Kidney tubule cell (primary cell): ENCODE measurements at places on chromosomes 6 and 20.
A peak's percentile ranks its signal among the peaks of the same experiment; 100 is the strongest.

GRCh38 chr6:36755435-36756348 lies 58.1 kb downstream of the RAB44 start:
- DNase-seq: peak; percentile 97

- peak; percentile 38 for DNase-seq
Measured at GRCh38 chr6:137217801-137218472, 1.2 kb downstream of the IFNGR1 start.

DNA sequence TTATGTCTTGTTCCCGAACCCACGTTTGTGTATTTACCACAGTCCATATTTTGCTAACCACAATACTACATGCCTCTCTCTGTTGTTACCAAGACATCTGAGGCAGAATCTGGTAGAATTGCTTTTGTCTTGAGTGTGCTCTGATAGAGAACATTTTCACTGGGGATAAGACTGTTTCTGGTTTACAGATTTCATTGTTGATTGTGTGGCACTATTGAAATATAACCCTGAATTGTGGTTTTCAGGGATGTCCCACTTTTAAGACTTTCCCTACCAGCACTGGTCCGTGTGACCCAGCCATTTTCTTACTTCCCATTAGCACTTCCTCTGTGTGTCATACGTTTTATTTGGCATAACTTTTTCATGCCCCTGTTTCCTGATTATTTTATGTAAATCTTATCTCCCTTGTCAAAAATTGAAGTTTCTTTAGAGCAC lies 12.2 kb downstream of the NCOA7 start:
- DNase-seq: no peak

DNA sequence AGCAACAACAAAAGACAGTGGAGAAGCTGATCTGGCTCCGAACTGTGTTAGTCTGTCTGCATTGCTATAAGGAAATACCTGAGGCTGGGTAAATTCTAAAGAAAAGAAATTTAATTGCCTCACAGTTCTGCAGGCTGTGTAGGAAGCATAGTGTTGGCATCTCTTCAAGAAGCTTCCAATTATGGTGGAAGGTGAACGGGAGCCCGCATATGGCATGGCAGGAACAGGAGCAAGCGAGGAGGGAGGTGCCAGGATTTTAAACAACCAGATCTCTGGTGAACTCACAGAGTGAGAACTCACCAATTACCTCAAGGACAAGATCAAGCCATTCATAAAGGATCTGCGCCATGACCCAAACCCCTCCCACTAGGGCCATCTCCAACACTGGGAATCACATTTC lies 293.5 kb downstream of the SMOC2 start:
- DNase-seq: no peak

GRCh38 chr6:128560966-128561365 lies 40.6 kb upstream of the PTPRK start:
- DNase-seq: no peak

DNA sequence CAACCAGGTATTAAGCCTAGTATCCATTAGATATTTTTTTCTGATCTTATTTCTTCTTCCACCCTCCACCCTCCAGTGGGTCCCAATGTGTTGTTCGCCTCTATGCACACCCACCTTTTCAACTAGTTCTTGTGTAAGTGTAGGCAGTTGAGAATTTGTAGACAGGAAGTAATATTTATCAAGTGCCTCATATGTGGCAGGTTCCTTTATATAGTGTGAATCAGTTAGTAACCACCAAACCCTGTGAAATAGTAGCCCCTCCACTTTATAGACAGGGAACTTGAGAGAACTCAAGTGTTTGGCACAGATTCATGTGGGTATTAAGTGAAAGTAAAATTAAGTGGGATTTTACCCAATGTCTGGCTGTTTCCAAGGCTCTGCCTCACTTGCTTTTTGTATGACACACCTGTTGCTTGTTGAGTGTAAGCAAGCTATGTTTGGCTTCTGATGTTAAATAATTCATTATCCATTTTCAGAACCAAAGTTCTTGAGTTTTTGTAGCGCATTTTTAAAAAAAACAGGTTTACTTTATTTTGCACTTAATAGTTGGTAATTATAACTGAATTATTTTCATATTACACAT lies 24.8 kb downstream of the AFDN start:
- DNase-seq: peak; percentile 64

GRCh38 chr6:169095153-169095552 lies 158.5 kb downstream of the THBS2 start:
- DNase-seq: no peak

GRCh38 chr20:33835615-33836172 lies 24.5 kb downstream of the CHMP4B start:
- no peak for DNase-seq

DNA sequence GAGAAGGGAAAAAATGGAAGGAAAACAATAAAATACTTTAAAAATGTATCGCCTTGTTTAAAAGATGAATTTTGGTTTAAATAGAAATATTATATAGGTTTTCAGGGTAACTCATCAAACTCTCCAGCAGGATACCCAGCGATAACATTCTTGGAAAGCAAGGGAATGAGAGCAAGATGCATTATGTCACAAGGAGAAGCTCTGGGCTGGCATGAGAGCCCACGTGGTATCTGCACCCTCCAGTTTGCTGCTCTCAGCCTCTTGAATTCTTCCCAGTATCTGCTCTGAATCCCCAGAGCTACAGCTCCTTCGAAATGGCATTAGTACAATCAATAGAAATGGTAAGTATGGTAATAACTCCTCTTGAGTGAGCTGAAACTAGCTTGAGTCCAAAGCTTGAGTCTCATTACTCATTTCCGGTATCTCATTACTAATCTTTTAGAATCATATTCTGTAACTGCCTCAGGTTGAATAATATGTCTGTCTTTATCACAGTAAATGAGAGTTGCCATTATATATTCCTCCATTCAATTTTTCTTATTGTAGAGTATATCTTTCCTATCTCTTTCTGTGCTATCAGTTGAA lies 4.9 kb upstream of the TMEM242 start:
- DNase-seq: no peak

DNA sequence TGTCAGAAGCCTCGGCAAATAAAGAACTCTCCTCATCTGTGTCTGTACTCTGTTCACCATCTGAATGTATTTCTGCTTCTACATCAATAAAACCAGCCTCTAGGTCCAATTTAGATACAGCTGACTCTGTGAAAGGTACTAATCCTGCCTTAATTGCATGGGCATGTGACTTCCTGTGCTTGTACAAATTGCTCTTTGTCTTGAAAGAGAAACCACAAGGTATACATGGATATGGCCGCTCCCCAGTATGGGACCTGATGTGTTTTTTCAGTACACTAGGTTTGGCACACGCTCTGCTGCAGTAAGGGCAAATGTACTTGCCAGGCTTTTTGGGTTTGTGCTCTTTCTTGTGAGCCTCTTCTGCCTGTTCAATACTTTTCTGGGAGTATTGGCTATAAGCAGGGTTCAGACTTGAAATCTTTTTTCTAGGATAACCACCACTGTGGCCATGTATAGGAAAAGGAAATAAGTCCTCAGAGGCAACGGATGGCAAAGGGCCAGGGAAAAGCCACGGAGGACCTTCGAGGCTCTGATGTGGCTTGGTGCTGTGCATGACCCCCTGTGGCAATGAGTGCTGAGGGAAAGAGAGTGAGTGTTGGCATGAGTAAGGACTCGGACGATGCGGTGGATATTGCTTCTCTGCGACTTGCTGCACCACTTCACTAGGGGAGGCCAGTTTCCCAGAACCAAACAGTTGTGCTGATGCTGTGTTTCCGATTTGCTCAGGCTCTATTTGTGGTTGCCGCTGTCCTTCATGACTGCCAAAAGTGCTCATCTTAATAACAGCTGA lies 170.9 kb downstream of the HIVEP2 start:
- no peak for DNase-seq

DNA sequence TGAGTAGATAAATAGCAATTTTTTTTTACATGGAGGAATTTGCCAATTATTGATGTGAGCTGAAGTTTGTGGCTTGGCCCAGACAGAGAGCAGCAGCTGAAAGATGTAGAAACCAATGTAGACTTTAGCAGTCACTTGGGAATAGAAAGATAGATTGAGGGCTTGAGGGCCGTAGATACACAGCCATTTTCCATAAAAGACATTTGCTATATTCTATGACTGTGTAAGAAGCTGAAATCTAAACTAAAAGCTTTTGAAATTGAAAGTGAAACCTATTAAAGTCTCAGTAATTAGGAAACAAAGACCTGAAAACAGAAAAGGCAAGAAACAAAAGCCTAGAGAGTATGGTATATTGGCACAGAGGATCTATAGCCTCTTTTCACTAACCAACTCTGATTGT lies 332.7 kb downstream of the CENPW start:
- no peak for DNase-seq

GRCh38 chr20:42792052-42792451 lies 397.7 kb downstream of the PTPRT start:
- no peak for DNase-seq

- no peak for DNase-seq
Measured at GRCh38 chr6:11245381-11246256, 13.2 kb upstream of the NEDD9 start.

DNA sequence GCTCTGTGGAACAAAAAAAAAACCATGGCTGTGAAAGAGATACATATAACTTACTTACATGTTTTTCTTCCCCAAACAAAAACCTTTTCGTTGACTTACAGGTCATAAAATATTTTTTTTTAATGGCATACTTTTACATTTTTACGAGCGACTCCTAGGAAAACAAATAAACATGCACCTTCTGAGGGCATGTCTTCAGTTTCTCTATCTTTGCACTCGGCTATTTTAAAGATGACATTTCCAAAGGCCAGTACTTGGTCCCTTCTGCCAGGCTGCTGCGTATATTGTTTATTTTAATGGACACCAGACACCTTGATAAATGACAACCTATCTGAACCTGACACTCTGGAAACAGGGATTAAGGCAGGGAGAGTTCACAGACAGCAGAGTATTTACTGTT lies 49.4 kb downstream of the PIGU start:
- DNase-seq: no peak

GRCh38 chr20:19317237-19318069 lies 105.0 kb downstream of the SLC24A3 start:
- no peak for DNase-seq

- DNase-seq: peak; percentile 6
Measured at GRCh38 chr6:22709803-22710202, 140.4 kb downstream of the HDGFL1 start.

- no peak for DNase-seq
Measured at GRCh38 chr6:168826726-168827585, 386.0 kb downstream of the SMOC2 start.

DNA sequence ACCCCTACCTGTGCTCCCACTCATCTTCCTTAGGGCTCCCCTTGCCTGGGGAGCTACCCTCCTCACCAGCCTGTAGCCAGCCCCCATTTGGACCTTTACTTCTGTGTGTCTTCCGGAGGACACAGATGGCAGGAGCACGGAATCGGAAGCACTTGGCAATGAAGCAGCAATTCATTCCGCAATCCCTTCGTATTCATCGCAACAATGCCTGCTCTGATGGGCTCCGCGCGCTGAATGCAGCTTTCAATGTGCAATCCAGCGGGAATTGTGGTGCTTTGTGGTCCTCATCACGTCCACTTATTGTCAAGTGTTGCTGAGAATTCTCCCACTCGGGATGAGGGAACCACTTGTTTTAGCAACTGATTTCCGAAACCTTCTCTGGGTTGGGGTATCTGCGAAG lies 336.0 kb downstream of the DHX35 start:
- no peak for DNase-seq

GRCh38 chr20:49320460-49320859 lies 42.6 kb upstream of the ZNFX1 start:
- peak; percentile 30 for DNase-seq

DNA sequence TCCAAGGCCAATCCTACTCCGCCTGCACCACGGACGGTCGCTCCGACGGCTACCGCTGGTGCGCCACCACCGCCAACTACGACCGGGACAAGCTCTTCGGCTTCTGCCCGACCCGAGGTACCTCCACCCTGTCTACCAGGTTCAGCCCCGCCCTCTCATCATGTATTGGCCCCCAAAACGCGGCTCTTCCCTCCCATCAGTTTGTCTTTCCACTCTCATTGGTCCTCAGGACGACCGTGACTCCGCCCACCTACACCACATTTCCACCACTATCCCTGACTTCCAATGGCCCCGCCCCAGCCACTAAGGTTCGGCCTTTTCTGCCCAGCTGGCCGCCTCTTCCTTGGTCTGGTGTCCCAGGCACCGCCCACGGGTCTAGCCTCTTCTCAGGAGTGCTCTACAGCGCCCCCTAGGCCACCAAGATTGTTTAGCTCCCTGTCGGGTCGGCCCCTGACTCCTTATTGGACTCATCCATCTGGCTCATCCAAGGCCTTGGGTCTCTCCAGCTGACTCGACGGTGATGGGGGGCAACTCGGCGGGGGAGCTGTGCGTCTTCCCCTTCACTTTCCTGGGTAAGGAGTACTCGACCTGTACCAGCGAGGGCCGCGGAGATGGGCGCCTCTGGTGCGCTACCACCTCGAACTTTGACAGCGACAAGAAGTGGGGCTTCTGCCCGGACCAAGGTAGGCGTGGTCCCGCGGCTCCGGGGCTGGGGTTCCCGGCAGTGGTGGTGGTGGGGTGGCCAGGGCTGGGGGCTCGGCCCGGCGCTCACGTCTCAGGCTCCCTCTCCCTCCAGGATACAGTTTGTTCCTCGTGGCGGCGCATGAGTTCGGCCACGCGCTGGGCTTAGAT lies 3.1 kb downstream of the MMP9 start:
- DNase-seq: peak; percentile 83

GRCh38 chr6:138331444-138331843 lies 46.3 kb upstream of the SMIM28 start:
- no peak for DNase-seq

DNA sequence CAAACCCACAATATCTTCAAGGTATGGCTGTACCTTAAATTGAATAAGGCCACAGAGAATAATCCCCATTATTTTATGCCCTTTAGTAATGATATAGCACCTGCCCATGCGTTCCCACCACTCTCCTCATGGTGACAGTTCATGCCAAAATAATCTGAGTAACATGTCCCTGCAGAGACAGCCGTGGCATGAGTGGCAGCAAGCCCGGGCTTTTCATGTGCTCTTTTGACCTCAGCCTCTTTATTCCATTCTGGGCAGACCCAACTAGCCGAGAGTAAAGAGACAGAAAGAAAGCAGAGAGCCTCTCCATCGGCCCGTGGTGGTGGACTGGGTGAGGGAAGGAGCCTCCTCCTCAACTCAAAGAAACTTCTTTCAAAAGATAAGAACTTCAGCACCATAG lies 19.9 kb upstream of the POPDC3 start:
- DNase-seq: no peak

DNA sequence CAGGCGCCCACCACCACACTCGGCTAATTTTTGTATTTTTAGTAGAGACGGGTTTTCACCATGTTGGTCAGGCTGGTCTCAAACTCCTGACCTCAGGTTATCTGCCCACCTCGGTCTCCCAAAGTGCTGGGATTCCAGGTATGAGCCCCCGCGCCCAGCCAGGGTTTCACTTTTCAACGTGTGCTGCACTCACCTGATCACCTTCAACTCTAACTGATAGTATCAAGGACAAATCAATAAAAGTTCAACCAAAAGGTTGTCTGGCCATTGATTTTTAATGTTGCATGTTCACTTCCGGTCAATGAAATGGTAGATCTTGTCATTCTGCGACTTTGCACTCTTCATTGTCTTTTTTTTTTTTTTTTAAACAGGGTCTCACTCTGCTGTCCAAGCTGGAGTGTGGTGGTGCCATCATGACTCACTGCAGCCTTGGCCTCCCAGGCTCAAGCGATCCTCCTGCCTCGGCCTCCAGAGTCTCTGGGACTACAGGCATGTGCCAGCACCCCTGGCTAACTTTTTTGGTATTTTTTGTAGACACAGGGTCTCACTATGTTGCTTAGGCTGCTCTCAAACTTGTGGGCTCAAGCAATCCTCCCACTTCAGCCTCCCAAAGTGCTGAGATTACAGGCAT lies 37.3 kb downstream of the ZNF217 start:
- no peak for DNase-seq
